ENCODE measurements at places on chromosomes 3 and 15.
A peak's percentile ranks its signal among the peaks of the same experiment; 100 is the strongest.

- DNase-seq: no peak
Observed at GRCh38 chr15:24067733-24068501, 380.8 kb upstream of the NDN start.

- DNase-seq: no peak
Observed at GRCh38 chr3:196896229-196896628, 28.5 kb downstream of the SENP5 start.

DNA sequence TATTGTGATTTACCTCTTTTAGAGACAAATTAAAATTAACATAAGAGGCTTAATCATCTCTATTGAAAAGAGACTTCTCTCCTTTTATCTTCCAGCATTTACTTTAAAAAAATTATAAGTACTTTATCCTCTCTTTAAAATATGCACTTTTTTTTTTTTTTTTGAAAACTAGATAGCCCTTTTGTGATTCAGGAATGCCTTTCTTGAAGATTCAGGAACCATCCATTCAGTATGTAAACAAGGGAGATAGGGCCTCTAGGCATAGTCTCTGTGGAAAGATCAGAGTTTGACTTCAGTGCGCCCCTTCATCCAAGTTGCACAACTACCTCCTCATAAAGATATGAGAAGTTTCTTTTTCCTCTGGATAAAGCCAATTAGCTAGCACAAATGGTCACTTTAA, 1163.7 kb downstream of the SI start:
- DNase-seq: no peak

DNA sequence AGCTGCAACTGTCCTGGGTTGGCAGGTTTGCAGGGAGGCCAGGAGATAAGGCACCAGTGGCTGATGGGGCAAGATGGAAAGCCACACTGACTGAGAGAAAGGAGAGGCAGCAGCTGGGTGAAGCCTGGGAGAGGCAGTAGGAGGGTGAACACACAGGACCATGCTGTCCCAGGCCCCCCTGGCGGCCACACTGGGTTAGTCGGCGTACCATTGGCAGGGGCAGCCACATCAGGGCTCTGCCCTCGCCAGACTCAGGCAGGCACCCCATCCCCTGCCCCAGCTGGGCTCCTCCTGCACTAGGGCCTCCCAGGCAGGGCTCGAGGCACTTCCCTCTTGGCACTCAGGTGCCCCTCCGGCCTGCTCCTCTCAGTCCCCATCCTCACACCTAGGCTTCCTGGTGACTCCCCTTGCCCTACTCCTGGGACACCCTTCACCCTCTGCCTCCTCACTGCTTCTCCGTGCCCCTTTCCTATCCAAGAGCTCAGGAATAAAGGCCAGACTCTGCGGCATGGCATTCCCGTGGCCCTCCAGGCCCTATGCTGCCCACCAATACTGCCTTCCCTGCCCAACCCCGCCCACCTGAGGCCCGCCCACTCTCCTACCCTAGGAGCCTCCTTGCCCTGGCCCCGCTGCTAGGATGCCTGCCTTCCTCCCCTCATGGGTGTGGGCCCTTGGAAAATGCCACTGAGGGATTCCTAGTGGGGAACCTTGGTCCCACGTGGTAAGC, 28.7 kb upstream of the DUSP7 start:
- no peak for DNase-seq

DNA sequence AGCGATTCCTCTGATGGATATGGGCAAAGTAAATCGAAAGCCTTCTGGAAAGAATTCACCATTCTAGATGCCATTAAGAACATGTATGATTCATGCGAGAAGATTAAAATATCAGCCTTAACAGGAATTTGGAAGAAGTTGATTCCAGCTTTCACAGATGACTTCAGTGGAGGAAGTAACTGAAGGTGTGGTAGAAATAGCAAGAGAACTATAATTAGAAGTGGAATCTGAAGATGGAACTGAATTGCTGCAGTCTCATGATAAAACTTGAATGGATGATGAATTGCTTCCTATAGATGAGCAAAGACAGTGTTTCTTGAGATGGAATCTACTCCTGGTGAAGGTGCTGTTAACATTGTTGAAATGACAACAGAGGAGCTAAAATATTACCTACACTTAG, 30.1 kb upstream of the TBC1D23 start:
- DNase-seq: no peak

DNA sequence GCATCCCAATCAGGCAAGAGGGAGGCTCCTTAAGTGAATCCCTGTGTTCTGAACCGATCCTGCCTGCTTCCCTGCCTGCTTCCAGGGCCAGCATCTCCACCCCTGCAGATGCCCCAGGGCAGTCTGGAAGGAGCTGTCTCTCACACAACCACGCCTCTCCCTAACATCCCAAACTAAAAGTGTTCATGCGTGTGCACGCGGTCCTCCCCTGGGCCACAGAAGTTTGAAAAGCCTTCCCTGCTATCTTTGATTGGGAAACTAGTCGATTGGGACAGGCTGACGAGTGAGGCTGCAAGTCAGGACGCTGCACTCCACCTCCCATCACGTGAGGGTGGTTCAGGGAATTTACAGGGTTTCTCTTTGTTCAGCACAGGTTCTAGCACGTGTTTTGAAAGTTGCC, 340.9 kb upstream of the ICE2 start:
- no peak for DNase-seq

GRCh38 chr3:48989126-48989795, 780 bp upstream of the P4HTM start:
- DNase-seq: no peak

- DNase-seq: no peak
Observed at GRCh38 chr3:127851899-127852298, 29.6 kb upstream of the MGLL start.

DNA sequence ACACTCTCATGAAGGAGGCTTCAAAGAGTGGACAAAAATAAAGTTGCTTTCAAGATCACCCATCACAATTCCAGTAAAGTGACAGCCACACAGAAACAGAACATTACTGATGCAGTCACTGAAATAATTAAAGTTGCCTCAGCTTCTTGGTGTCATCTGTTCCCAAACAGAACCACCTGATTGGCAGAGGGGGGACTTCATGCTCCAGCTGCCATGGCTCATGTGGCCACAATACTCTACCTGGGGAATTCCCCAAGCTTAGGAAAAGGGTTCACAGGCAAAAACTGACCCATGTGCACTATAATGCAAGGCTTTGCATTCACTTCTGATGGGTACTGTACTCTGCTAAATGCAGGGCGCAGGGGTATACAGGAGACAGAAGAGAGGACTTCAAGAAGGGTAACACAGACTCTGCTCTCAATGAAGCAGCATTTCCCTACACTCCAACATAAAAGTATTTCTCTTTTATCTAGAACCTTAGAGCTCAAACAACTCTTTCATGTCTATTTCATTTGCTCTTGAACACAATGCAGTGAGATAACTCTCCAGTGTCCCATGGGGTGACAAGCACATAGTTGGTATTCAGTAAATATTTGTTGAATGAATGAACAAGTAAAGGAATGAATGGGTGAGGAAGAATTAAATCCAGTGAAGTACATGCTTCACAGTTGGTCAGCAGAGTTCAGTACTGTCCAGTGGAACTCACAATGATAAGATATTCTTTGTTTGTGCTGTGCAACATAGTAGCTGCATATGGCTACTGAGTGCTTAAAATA, 8.6 kb upstream of the CTNNB1 start:
- DNase-seq: no peak

- no peak for DNase-seq
Observed at GRCh38 chr3:58492494-58492905, 604 bp downstream of the KCTD6 start.

DNA sequence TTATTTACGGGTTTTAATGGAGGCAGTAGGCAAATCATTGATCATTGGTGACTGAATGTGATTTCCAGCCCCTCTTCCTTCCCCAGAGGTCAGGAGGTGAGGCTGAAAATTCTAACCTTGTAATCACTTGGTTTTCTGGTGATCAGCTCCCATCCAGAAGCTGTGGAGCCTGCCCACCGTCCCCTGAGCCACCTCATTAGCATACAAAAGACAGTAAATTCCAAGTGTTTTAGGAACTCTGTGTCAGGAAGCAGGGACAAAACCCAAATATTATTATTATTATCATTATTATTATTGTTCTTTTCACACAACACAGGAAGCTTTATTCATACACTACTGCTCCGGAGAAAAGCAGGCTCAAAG, 18.2 kb downstream of the FOXB1 start:
- DNase-seq: no peak

DNA sequence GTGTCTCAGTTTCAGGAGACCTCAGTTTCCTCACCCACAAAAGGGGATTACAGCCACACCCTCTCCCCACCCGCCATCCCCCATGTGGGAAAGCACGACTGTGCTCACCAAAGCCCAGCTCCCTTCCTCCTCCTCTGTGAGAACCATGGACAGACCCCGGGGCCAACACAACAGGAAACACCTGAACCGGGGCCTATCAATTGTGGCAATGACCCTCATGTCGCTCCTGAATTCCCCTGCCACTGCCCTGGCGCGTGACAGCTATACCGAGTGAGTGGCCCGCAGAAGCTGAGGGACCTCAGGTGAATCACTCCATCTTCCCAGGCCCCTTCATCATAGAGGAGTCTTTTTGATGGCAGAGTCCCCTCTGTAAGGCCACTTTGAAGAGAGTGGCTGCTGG, 28.6 kb downstream of the PLEKHO2 start:
- no peak for DNase-seq

DNA sequence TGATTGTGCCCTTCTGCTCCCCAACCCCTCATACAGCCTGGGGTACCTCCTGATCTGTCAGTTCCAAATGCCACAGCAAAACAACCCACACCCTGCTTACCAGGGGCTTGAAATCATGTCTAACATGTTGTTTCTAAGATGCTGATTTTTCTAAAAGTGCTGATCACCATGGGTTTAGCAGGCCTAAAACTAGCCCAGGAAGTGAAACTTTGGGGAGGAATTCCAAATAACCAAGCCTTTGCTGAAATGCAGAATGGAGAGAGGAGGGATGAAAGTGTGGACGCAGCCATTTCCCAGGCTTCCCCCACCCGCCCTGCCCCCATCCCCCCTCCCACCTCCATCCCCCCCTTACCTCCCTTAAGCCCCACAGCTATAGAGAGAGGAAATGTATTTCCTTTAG, 2.0 kb upstream of the HRH1 start:
- DNase-seq: no peak

DNA sequence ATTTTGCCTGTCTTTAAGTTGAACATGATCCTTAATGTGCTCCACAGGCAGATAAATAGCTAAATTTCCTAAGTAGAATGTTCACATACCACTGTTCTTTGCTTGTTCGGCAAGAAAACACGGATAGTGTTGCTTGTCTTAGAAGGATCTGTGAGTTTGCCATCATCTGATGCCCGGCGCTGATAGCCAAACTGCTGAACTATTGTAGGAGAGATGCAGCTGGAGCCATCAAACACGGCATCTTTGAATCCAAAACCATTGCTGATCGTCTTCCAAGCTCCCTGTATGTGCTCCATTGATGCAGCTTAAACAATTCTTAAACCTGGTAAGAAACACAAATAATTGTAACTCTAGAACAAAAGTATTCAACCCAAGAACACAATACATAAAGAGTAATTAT, 45.5 kb downstream of the RAF1 start:
- no peak for DNase-seq

DNA sequence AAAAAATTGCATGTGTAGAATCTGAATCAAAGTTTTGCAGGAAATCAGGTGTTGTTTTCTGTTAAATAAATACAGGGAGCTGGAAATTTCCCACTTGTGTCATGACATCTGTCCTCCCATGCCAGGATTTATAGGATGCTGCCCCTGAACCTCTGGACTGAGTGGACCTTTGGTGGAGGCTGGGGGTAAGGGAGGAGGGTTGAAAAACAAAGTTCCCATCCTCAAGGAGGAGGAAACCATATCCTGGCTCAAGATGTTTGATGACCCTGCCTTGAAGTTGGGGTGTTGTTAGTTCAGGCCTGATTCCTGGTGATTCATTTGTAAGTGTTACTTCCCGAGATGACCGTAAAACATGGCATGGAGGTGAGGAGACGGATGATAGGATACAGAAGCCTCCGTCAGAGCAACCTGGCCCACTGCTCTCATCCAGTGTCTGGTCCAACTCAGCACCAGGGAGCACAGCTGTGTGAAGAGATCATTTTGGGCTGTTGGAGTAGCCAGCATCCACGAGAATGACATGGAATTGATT, 223.6 kb downstream of the CACNA2D3 start:
- DNase-seq: no peak

- DNase-seq: no peak
Observed at GRCh38 chr3:129576514-129577352, 29.7 kb downstream of the PLXND1 start.

DNA sequence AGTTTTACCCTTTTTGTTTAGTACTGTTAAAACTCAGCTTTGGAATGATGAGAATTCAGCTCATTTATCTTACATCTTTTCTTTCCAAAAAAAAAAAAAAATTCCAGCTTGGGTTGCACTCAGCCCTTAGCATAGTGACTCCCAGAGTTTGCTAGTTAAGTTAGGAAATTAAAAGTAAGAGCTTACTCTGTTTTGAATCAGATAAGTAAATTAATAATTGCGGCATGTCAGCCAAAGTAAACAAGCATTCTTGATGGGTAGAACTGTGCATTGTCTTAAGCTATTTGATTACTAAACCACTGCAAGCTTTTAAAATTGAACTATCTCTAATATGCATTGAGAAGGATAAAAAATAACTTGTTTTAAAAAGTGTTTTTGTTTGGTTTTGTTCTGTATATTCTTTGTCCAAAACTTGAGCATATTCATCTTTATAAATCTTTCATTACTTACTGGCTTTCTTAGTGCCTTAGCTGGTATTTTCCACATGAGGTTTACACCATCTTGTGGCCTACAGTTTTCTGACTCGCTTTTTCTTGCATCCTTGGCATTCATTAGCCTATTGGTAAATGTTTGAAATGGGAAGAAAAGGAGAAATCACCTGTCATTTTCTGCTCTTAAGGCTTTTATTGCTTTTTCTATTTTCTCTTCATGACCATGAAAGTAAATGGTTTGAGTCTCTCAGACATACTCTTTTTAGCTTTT, 107.6 kb downstream of the FILIP1L start:
- DNase-seq: peak; percentile 53

DNA sequence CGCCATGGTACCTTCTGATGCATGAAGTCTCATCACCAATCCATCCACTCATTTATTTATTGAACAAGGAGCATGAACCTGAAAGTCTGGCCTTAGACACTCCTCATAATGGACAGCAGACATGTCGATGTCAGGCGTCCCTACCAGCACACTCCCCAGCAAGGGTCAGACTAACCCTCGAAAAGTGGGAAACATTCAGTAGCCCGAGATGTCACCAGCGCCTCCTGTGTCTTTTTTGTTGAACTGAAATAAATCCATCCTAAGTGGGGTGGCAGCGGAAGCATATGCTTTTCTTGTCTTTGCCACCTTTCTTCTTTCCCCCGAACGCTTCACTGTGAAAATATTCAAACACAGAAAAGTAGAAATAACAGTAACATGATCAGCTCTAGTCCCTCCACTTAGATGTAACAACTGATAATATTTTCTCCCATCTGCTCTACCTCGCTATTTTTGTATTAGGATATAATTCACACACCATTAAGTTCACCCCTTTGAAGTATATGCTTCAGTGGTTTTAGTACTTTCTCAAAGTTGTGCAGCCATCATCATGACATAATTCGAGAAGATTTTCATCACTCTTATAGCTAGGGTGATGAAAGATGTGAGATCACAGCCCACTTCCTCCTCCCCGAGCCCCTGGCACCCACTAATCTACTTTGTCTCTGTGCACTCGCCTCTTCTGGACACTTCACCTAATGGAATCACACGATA, 121.6 kb downstream of the ADAMTS17 start:
- DNase-seq: no peak
